ENCODE measurements at places on chromosomes 7 and 10.

- no peak for DNase-seq
Observed at GRCh38 chr7:42407021-42407710, 170.2 kb upstream of the GLI3 start.

DNA sequence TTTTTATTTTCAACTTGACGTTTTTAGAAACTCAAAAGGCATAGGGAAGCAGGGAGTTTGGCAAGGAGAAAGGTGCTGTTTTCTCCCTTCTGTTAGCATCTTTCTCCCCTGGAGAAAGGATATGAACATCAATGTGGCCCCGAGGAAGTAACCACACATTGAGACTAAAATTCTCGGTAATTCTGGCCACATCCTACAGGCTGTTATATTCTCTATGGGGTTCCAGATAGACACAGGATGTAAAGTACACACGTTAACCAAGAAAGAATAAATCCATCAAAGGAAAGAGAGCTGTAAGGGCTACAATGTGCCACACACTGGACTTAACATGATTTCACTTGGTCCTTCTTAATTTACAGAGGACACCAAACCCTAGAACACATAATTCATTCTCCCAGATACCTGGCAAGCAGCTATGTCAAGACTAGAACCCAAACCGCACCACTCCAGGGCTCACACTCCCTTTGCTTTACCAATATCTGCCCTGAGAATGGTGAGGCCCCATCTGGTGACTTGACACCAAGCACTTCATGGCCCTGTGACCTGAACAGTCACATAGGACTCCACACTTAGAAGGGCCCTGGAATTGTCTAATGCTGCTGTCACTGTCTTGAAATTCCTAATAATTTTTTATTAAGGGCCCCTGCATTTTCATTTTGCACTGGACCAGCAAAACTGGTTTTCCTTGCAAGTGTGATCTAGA, 73.9 kb downstream of the PRLHR start:
- no peak for DNase-seq

GRCh38 chr10:131178521-131179331, 132.8 kb downstream of the TCERG1L start:
- no peak for DNase-seq

- no peak for DNase-seq
Observed at GRCh38 chr10:126690534-126690933, 20.0 kb upstream of the C10orf90 start.

- no peak for DNase-seq
Observed at GRCh38 chr10:86802473-86803108, 46.2 kb downstream of the BMPR1A start.

- no peak for DNase-seq
Observed at GRCh38 chr7:50305583-50306493, 1.3 kb downstream of the IKZF1 start.
